ENCODE measurements at places on chromosomes 11 and 22. TPM values are rescaled to one million over a fixed set of nuclear protein-coding genes. Genes with fewer than 3 reads are reported as not detected.

DNA sequence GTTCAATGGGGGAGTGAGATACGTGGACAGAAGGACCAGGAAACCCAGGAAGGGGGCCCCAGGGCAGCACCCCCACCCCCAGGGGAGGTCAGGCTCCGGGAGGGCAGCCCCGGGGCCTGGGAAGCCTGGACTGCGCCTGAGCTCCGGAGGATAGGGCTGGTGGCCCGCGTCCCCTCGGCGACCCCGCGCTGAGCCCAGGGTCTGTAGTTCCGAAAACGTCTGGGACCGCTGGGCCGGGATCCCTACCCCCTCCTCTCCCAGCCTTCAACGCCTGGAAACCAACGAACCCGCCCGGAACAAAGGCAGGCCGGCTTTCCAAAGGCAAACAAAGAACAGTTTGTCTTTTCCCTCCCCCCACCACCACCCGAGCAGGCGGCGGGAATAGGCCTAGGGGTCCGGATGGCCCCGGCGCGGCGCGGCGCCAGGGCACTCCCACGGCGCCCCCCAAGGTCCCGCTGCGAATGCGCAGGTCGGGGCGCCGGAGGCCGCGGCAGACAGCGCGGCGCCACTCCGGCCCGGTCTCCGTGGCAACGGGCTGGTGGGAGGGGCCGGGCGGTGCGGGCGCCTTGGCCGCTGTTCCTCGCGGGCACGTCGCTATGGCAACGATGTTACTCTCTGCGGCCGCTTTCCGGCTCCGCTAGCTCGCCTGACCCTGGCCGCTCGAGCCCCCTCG is 58.5 kb downstream of the IGLL1 start:
- peaks cover 31% of the 10 kb centered on the region for H3K4me1 ChIP-seq
- H3K4me3 ChIP-seq: peak overlapping the region; percentile 87
- peak overlapping the region; percentile 100 for H3K27ac ChIP-seq
- H3K27me3 ChIP-seq: peaks cover 8% of the 10 kb centered on the region

GRCh38 chr11:13062115-13062514 is 53.0 kb downstream of the RASSF10 start:
- no peak overlapping the region for H3K4me3 ChIP-seq
- no peak for DNase-seq
- no peaks in the 10 kb centered on the region for H3K27me3 ChIP-seq

- no peaks in the 10 kb centered on the region for H3K27me3 ChIP-seq
- no peak overlapping the region for H3K27ac ChIP-seq
- DNase-seq: no peak
- H3K36me3 ChIP-seq: no peaks in the 10 kb centered on the region
These were observed 4.4 kb downstream of the OR51V1 start for GRCh38 chr11:5196067-5196466.

DNA sequence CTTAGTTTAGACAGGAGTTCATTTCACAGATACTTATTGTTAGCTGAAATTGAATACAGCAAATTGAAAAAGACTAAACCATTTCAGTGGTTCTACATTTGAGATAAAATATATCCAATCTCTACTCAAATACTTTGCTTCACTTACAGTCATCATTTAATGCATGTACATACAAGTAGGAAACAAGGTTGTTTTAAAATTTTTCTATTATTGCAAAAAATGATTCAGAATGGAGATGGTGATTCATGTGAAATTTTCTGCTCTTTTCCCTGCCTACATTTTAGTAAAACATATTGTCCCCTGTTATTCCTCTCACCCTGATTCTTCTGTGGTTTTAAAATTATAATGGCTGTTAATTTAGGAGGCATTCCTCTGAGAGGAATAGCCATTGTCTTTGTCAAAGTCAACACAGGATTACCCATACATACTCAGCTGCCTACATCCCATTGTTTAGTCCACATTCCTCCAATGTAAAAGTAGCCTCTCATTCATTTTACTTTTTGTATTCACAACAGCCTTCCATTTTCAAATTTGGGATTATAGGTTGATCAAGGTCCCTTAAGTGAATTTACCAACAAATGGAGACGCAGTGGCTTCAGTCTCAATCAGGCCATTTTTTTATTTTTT is 60.1 kb downstream of the TRPC6 start:
- peaks cover 4% of the 10 kb centered on the region for H3K27me3 ChIP-seq
- no peak overlapping the region for H3K4me3 ChIP-seq
- DNase-seq: no peak

DNA sequence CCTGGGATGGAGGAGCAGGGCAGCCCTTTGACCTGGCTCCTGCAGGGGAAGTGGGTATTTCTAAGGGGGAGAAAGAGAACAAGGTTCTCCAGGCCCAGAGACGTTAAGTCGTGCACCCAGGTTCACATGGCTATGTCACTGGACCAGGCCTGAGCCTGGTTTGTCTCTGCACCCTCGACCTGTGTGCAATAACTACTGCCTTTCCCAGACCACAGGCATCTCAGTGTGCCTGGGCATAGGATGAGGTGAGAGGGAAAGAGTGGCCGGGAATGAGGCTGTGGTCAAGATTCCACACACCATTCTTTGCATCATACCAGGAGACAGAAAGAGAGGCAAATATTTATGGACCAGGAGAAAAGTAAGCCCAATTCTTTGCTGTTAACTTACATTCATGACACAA is 66.8 kb downstream of the PRR5L start:
- H3K4me1 ChIP-seq: peaks cover 14% of the 10 kb centered on the region
- no peaks in the 10 kb centered on the region for H3K36me3 ChIP-seq
- H3K27me3 ChIP-seq: peaks cover 2% of the 10 kb centered on the region
- no peak overlapping the region for H3K27ac ChIP-seq
- H3K4me3 ChIP-seq: no peak overlapping the region
- no peak for DNase-seq

GRCh38 chr11:119673759-119674336 is 55.2 kb downstream of the NECTIN1 start:
- H3K27ac ChIP-seq: no peak overlapping the region
- H3K36me3 ChIP-seq: peaks cover 9% of the 10 kb centered on the region
- H3K4me3 ChIP-seq: no peak overlapping the region
- peaks cover 10% of the 10 kb centered on the region for H3K27me3 ChIP-seq
- peaks cover 16% of the 10 kb centered on the region for H3K4me1 ChIP-seq

DNA sequence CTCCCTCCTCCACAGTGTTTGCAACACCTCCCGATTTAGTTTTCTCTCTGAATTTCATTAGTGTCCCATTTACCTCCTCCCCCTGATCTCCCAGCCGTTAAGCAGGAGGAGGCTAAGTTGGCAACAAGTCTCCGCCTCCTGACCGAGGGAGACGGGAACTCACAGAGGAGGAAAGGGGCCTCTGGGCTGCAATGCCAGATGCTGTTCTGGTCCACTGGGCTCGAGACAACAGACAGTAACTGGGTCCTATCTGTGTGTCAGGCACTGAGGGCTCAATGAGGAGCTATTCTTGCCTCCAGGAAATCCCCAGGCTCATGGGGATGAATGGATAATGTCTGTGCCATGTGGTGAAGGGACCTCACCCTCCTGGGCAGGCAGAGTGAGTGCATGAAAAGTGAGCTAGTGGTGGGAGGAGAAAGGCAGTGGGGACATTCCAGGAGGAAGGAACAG is 228.1 kb downstream of the TENM4 start:
- peak; percentile 21 for DNase-seq
- no peak overlapping the region for H3K27ac ChIP-seq
- peaks cover 15% of the 10 kb centered on the region for H3K4me1 ChIP-seq
- peaks cover 5% of the 10 kb centered on the region for H3K27me3 ChIP-seq
- peak overlapping the region; percentile 12 for H3K4me3 ChIP-seq
- no peaks in the 10 kb centered on the region for H3K36me3 ChIP-seq

- peaks cover 2% of the 10 kb centered on the region for H3K4me1 ChIP-seq
- no peak overlapping the region for H3K4me3 ChIP-seq
- no peak overlapping the region for H3K27ac ChIP-seq
- DNase-seq: no peak
- peaks cover 3% of the 10 kb centered on the region for H3K36me3 ChIP-seq
- peaks cover 6% of the 10 kb centered on the region for H3K27me3 ChIP-seq
These were observed 23.3 kb upstream of the PLEKHB1 start for GRCh38 chr11:73622926-73623593.

GRCh38 chr11:100639140-100639539 is 47.9 kb upstream of the ARHGAP42 start:
- H3K27me3 ChIP-seq: peaks cover 4% of the 10 kb centered on the region
- H3K4me3 ChIP-seq: peak overlapping the region; percentile 12
- peaks cover 32% of the 10 kb centered on the region for H3K4me1 ChIP-seq
- DNase-seq: no peak

DNA sequence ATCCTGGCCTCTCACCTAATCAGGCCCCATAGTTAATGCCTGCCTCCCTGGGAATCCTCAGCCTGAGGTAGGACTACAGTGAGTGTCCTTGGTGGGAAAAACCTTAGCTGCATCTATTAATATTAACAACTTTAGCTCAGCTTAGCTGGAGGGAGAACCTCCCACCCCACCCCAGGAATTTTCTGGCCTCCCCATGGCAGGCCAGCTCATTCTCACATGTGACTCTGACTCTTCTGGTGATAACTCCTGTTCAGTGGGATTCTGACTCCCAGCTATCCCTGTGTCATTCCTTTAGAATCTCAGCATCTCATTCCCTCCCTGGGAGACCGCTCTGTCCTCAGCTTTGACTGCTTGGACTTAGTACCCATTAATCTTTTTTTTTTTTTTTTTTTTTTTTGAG is 14.5 kb downstream of the ART5 start:
- H3K27ac ChIP-seq: no peak overlapping the region
- no peaks in the 10 kb centered on the region for H3K4me1 ChIP-seq
- no peak overlapping the region for H3K4me3 ChIP-seq
- no peaks in the 10 kb centered on the region for H3K27me3 ChIP-seq

DNA sequence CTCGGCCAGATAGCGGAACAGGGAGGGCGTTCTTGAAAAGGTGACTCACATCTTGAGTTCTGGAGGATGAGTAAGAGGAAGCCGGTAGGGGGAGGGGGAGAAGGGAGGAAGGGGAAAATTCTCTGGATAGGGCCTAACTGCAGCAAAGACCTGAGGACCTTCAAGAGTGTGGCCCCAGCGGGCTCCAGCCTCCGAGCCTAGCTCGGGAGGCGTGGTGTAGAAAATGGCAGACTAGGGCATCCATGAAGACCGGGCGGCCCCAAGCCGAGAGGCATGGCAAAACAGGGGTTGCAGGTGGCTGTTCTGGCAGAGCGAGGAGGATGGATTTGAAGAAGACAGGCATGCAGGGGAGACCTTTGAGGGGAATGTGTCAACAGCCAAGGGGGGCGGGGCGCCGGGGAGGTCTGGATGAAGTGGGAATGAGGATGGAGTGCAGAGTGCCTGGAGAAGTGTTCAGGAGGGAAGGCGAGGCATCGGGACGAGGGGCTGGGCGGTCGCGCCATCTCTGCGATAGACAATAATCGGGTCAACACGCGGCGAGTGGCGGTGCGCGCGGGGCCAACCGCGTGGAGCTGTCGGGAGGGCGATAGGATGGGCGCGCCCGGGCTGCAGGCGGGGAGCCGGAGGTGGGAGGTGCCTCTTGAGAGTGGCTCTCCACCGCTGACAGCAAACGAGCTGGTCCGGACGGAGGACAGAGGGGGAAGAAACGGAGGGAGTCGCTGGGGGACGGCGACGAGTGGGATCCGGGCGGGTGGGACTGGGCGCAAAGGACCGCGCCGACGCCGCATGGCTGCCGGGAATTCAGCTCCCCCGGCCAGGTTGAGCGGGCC is 40.0 kb upstream of the CREB3L1 start:
- H3K4me3 ChIP-seq: peak overlapping the region; percentile 83
- peaks cover 9% of the 10 kb centered on the region for H3K27me3 ChIP-seq
- peak overlapping the region; percentile 14 for H3K27ac ChIP-seq
- H3K4me1 ChIP-seq: peaks cover 15% of the 10 kb centered on the region
- peak; percentile 67 for DNase-seq

DNA sequence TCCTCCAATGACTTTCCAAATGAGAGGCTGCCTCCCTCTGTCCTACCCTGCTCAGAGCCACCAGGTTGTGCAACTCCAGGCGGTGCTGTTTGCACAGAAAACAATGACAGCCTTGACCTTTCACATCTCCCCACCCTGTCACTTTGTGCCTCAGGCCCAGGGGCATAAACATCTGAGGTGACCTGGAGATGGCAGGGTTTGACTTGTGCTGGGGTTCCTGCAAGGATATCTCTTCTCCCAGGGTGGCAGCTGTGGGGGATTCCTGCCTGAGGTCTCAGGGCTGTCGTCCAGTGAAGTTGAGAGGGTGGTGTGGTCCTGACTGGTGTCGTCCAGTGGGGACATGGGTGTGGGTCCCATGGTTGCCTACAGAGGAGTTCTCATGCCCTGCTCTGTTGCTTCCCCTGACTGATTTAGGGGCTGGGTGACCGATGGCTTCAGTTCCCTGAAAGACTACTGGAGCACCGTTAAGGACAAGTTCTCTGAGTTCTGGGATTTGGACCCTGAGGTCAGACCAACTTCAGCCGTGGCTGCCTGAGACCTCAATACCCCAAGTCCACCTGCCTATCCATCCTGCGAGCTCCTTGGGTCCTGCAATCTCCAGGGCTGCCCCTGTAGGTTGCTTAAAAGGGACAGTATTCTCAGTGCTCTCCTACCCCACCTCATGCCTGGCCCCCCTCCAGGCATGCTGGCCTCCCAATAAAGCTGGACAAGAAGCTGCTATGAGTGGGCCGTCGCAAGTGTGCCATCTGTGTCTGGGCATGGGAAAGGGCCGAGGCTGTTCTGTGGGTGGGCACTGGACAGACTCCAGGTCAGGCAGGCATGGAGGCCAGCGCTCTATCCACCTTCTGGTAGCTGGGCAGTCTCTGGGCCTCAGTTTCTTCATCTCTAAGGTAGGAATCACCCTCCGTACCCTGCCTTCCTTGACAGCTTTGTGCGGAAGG is 2.9 kb downstream of the APOC3 start:
- H3K36me3 ChIP-seq: no peaks in the 10 kb centered on the region
- peaks cover 3% of the 10 kb centered on the region for H3K27me3 ChIP-seq
- H3K27ac ChIP-seq: no peak overlapping the region
- no peaks in the 10 kb centered on the region for H3K4me1 ChIP-seq

GRCh38 chr11:123018702-123019101 is 37.1 kb upstream of the BSX start:
- peaks cover 1% of the 10 kb centered on the region for H3K27me3 ChIP-seq
- H3K4me3 ChIP-seq: no peak overlapping the region
- no peak for DNase-seq
- H3K4me1 ChIP-seq: no peaks in the 10 kb centered on the region

- DNase-seq: no peak
- no peaks in the 10 kb centered on the region for H3K36me3 ChIP-seq
- H3K4me3 ChIP-seq: peak overlapping the region; percentile 52
- no peak overlapping the region for H3K27ac ChIP-seq
- peaks cover 5% of the 10 kb centered on the region for H3K4me1 ChIP-seq
These were observed 821 bp downstream of the GAL3ST1 start for GRCh38 chr22:30573594-30574094.

GRCh38 chr11:78417175-78417887 is at the start of gene GAB2:
Gene GAB2 (minus strand): TSS chr11:78417820. CDS start chr11:78417720, 100 bp downstream.
- DNase-seq: no peak
- peaks cover 30% of the 10 kb centered on the region for H3K4me1 ChIP-seq
- H3K36me3 ChIP-seq: no peaks in the 10 kb centered on the region

- H3K27me3 ChIP-seq: no peaks in the 10 kb centered on the region
- H3K27ac ChIP-seq: no peak overlapping the region
- no peaks in the 10 kb centered on the region for H3K4me1 ChIP-seq
- H3K36me3 ChIP-seq: no peaks in the 10 kb centered on the region
These were observed 49.0 kb upstream of the BIRC3 start for GRCh38 chr11:102268083-102268984.

GRCh38 chr22:18157714-18158028 is 7.7 kb downstream of the USP18 start:
- no peak for DNase-seq
- no peaks in the 10 kb centered on the region for H3K36me3 ChIP-seq
- no peak overlapping the region for H3K27ac ChIP-seq

The LMO1 gene
- total RNA-seq: 5.7 TPM

The EFCAB6 gene
- total RNA-seq: 0.96 TPM

The ST14 gene
- 0.12 TPM for total RNA-seq

The ARHGEF12 gene
- 40.8 TPM for total RNA-seq

The SYCE3 gene
- not detected for total RNA-seq

The MIAT gene
- 1,100 TPM for total RNA-seq

The OR51G1 gene
- total RNA-seq: not detected

The MMP10 gene
- total RNA-seq: not detected

The TRPM5 gene
- total RNA-seq: not detected

The SLN gene
- total RNA-seq: not detected

The SERPING1 gene
- total RNA-seq: 46.1 TPM

The SPDYC gene
- total RNA-seq: not detected
